Ureter (tissue), 1 donor: ENCODE measurements at places on chromosomes 13 and 19. TPM values are rescaled to one million over a fixed set of nuclear protein-coding genes. Genes with fewer than 3 reads are reported as not detected.

GRCh38 chr19:29551774-29552173, 26.0 kb downstream of the VSTM2B start:
- no peak for DNase-seq

LIM2 gene
- not detected for total RNA-seq

- no peak for DNase-seq
Observed at GRCh38 chr13:36275190-36276002, 22.2 kb downstream of the CCDC169 start.

SGCG gene
- total RNA-seq = 0.55 TPM

- DNase-seq = no peak
Observed at GRCh38 chr13:105598529-105598928, 936.9 kb downstream of the EFNB2 start.

DNA sequence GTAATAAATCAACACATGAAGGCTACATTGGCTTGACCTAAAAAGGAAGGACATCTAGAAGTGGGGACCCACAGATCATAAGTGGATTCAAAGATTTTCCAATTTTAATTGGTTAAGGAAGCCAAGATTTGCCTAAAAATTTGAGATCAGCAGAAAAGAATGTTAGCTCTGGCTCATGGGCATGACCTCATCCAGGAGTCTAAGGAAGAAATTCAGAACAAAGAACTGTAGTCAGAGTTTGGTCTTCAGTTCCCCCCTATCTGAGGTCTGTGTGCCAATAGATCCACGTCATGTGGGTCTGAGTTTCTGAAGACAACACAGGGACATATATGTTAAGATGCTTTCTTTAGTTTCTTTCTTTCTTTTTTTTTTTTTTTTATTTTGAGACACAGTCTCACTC, 648.8 kb upstream of the SPRY2 start:
- DNase-seq = no peak

CDC16 gene
- total RNA-seq = 86.7 TPM

NXNL1 gene
- total RNA-seq = not detected

- no peak for DNase-seq
Observed at GRCh38 chr13:47139519-47139918, 242.7 kb upstream of the HTR2A start.
